SJCRH30 (cell line): ENCODE measurements at places on chromosomes 7 and 10.

GRCh38 chr7:41942468-41943093 lies 239.7 kb upstream of the INHBA start:
- no peak for DNase-seq

- no peak for DNase-seq
Observed at GRCh38 chr7:151565541-151565940, 45.8 kb upstream of the RHEB start.

GRCh38 chr10:1210667-1211066 lies 154.5 kb downstream of the WDR37 start:
- no peak for DNase-seq

DNA sequence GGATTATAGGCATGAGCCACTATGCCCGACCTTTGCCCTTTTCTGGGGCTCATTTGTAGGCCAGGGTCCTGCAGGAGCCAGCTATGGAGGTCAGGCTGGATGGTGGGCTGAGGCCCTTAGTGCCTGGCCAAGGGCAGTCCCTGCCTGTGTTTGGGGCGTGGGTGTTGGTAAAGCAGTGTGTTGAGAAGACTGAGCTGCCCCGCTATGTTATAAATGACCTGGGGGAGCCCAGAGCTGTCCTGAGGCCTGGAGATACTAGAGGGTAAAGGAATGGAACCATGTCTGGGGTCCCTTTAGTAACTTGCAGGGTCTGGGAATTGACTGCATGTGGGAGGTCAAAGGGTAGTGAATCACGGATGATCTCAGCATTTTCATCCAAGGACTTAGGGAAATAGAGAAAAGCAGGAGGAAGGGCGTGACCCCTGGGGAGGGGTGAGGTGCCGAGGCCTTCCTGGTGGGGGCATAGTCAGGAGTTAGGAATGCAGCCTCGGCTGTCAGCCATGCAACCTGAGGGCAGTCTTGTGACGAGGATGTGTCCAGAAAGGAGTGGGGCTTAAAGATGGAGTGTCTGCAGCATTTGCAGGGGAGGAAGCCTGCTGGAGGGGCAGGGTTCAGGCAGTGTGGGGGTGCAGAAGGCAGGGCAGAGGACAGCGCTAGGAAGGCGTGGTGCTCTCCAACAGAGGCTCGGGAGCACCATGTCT lies 31.5 kb downstream of the TMEM248 start:
- DNase-seq: no peak

GRCh38 chr10:129028451-129028850 lies 438.6 kb upstream of the MGMT start:
- no peak for DNase-seq

DNA sequence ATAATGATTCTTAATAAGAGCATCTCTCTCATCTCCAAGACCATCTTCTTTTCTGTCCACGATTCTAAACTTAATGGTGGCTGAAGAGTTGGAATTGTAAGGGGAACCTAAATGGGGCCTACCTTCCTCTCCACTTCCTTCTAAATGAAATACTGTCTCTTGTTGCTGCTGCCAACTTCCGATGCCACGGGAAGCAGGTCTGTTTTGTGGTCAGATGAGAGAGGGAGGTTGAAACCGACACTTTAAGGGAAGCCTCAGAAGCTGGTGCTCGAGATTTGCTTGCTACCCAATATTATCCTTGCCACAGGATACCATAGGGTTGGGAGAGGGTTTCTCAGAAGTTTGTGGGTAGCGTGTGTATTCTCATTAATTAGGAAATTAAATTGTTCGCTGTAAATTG lies 464.1 kb downstream of the SUGCT start:
- DNase-seq: no peak

- no peak for DNase-seq
Observed at GRCh38 chr7:139703487-139704307, 74.1 kb downstream of the HIPK2 start.

- DNase-seq: no peak
Observed at GRCh38 chr7:124761164-124761715, 4.4 kb downstream of the GPR37 start.

DNA sequence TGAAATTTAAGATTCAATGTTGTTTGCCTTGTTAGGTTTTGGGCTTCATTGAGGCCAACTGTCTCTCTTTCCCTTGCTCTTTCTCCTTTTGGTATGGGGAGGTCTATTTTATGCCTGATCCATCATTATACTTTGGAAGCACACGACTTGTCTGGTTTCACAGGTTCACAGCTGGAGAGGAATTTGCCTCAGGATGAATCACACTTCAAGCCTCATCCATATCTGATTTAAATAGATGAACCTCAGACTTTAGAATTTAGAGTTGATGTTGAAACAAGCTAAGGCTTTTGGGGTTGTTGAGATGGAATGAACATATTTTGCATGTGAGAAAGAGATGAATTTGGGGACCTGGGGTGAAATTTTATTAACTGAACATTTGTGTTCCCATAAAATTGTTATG lies 150.5 kb upstream of the IGFBP3 start:
- no peak for DNase-seq

DNA sequence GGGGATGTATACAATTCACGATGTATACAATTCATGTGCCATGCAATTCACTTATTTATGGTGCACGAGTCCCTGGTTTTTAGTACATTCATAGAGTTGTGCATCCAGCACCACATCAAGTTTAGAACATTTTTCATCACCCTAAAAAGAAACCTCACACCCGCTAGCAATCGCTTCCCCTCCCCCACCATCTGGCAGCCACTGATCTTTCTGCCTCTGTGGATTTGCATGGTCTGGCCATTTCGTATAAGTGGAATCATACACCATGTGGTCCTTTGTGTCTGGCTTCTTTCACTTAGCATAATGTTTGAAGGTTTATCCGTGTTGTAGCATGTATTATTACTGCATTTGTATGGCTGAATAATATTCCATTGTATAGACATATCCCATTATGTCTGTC lies 52.1 kb downstream of the PRF1 start:
- DNase-seq: no peak

GRCh38 chr7:148809856-148810255 lies 74.2 kb downstream of the EZH2 start:
- DNase-seq: no peak

DNA sequence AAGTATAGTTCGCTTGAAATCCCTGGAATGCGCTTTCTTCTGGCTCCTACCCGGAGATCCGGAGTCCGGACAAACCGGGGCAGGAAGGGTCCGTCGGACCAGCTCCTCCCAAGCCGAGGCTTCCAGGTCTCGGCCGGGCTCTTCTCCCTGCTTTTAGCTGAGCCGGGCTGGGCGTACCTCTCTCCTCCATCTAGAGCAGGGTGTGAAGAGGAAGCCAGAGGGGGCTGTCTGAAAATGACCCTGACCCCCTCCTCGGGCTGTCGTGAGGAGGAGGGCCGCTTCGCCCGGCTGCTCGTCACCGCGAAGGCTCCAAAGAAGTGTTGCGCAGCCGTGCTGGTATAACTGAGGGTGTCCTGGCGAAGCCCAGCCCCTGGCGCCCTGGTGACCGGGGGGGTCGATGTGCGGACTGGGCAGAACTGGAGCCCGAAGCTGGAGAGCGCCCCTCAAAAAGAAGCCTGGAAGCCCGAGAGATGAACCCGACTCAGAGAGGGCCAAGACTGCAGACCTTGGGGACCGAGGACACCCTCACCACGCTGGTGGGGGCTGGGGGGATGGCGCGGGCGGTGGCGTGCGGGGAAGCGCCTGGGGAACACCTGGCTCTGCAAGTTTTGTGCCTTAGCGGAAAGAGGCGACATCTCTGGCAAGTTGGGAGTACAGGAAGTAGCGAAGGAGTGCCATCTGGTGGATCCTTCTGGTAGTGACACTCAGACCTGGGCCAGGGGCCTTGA lies 5.7 kb downstream of the KAZALD1 start:
- DNase-seq: peak; percentile 91

DNA sequence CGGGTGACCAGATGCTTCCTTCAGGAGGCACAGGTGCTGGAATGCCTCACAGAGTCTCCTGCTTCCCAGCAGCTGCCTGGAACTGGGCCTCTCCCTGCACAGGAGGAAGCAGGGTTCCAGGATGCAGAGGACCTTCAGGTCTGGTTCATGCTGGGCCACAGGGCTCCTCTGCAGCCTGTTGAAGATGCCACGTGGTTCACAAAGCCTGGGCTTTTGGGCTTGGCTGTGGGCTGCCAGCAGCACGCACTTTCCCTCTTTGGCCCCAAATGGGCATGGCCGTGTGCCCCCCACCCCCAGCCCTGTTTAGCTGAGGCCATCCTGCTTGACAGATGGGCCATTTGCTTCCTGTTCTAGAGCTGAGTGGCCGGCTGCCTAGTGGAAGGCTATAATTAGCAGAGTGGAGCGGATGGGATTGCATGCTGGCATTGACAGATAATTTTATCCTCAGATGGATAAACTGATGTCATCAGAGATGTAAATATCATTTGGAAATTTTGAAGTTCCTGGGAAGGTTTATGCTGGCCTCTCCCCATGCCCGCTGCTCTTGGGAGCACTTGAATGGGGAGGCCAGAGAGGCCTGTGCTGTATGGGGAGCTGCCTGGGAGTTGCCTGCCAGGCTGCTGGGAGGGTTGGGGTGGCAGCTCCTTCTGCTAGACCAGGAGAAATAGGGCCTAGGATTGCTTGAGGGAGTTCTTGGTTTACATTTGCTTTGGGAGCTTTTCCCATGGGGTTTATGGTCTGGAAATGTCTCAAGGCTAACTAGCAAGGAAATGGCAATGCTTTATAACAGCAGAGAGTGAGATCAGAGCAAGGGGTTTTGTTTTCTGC lies 28.2 kb downstream of the TSPAN15 start:
- DNase-seq: peak; percentile 67

DNA sequence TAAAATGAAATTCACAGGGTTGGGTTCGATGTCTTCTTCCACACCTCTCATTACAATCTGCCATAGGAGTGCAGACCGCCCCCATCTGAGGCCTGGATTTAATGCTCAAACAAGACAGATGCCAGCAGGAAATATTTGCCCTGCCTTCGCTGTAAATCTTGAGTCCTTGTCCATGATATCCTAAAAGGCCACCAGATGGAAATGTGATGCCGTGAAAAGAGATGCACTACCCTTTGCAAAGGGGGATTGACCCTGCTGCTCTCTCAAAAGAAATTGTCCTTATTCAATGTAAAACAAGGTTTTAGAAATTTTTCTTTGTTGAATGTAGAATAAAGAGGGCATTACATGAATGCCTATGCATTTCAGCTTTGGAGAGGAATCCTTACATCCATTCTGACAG lies 37.5 kb downstream of the AGAP4 start:
- no peak for DNase-seq

GRCh38 chr10:2905851-2906250 lies 161.5 kb upstream of the PFKP start:
- no peak for DNase-seq

- no peak for DNase-seq
Observed at GRCh38 chr10:105068497-105068896, 427.4 kb downstream of the SORCS3 start.
